ENCODE measurements at places on chromosomes 2 and 18. TPM values are rescaled to one million over a fixed set of nuclear protein-coding genes. Genes with fewer than 3 reads are reported as not detected.

OSBPL1A gene
- polyA plus RNA-seq: 5.4 TPM

DNA sequence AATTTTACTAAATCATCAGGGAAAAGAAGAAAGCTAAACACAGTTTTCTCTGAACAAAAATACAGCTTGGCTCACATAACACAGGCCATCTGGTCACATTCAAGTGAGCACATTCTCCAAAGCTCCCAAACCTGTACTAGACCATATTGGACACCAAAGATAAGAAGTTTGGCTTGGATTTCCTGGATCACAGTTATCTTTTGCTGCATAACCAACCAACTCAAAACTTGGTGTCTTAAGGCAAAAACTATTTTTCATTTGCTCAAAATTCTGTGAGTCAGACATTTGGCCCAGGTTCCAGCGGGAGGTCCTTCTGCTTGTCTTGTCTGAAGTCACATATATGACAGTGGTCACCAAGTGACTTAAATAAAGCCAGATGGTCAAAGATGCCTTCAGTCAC, 83.2 kb downstream of the GYPC start:
- H3K4me3 ChIP-seq: no peak overlapping the region
- no peak for DNase-seq
- no peak overlapping the region for H3K27ac ChIP-seq
- no peaks in the 10 kb centered on the region for H3K36me3 ChIP-seq
- no peaks in the 10 kb centered on the region for H3K4me1 ChIP-seq
- no peaks in the 10 kb centered on the region for H3K27me3 ChIP-seq

ELP2 gene
- 50.0 TPM for polyA plus RNA-seq

ABCG5 gene
- polyA plus RNA-seq: 18.7 TPM

RAD51AP2 gene
- polyA plus RNA-seq: 0.02 TPM

GRCh38 chr2:171515672-171516298, 6.5 kb upstream of the CYBRD1 start:
- no peak overlapping the region for H3K4me3 ChIP-seq
- H3K36me3 ChIP-seq: no peaks in the 10 kb centered on the region
- no peaks in the 10 kb centered on the region for H3K4me1 ChIP-seq
- no peaks in the 10 kb centered on the region for H3K27me3 ChIP-seq
- no peak for DNase-seq
- H3K27ac ChIP-seq: no peak overlapping the region

DCAF17 gene
- 2.5 TPM for polyA plus RNA-seq

EFR3B gene
- 0.05 TPM for polyA plus RNA-seq

GRCh38 chr2:100554798-100555407, 7.9 kb upstream of the PDCL3 start:
- H3K36me3 ChIP-seq: no peaks in the 10 kb centered on the region
- H3K4me3 ChIP-seq: no peak overlapping the region
- no peak for DNase-seq
- H3K27me3 ChIP-seq: no peaks in the 10 kb centered on the region
- no peak overlapping the region for H3K27ac ChIP-seq
- H3K4me1 ChIP-seq: no peaks in the 10 kb centered on the region

DNA sequence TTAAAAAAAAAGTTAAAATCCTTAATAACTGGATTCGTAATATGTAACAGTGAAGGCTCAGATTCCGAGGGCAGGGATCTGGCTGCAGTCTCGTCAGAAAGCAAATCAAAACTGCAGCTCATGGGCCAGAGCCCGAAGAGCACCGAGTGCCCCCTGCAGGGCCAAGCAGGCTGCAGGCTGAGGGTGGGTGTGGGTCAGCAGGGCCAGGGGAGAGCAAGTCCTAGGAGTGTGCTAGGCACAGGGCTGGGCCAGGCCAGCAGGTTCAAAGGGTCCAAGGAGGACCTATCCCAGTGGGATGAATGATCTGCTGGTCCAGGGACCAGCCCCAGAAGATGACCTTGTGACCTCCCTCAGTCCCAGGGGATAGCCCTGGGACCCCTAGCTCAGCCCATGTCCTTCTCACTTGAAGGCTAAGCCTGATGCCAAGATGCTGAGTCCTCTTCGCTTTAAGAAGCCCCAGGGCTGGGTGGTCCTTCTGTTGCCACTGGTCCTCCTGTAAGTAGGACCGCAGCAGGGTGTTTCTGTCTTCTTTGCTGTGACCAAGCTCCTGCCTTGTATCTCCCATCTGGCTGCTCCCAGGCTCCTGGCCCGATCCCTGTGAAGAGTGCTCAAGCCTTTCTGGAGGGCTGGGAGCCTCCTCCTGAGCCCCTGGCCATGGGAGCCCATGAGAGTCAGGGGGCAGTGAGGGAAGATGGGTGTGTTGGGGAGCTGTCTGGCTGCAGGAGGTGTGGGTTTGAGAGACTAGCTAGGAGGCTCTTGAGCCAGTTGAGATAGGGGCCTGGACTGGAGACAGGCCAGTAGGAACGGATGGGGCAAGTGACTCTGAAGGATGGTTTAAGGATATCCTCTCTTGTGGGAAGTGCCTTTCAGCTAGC, 150.7 kb downstream of the DYSF start:
- no peaks in the 10 kb centered on the region for H3K4me1 ChIP-seq
- H3K27ac ChIP-seq: no peak overlapping the region
- peak; percentile 30 for DNase-seq
- H3K4me3 ChIP-seq: no peak overlapping the region
- no peaks in the 10 kb centered on the region for H3K36me3 ChIP-seq

All from liver (tissue), 10 donors.